Activated T-helper 1 cell treated with anti-CD3 and anti-CD28 coated beads, Interleukin-2, amount 50 U/mL, for 16 hours (primary cell): ENCODE measurements at places on chromosomes 16 and 17.

GRCh38 chr16:53323924-53324323, 110.3 kb upstream of the RBL2 start:
- DNase-seq = no peak

GRCh38 chr17:47762728-47763127, 29.7 kb downstream of the TBX21 start:
- DNase-seq = no peak

DNA sequence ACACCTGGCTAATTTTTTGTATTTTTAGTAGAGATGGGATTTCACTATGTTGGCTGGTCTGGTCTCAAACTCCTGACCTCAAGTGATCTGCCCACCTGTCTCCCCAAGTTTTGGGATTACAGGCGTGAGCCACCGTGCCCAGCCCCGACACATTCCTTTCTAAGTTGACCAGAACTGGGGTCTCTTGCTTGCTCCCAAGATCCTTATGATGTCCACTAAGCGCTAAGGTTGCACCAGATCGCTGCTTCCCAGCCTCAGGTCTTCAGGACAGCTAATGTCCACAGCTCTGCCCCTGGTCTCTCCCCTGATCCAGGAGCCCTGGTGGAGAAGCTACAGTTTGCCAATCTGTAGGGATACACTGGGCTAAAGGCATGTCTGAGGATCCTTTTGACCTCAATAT, 29.5 kb downstream of the NSMCE1 start:
- DNase-seq = no peak

DNA sequence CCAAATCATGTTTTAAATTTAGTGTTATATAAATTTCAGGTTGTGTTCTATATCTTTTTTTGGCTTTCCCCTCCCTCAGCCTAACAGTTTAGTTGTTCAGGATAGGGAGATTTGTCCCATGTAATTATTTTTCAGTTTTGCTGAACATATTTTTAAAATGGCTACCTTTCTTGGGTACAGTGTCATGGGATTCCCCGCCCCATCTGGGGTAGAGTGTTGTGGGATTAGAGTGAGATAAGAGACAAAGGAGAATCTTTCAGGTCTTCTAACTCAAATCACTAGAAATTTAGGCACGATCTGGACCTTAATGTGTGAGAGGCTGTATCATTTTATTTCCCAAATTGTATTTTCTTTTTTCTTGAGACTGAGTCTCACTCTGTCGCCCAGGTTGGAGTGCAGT, 24.8 kb downstream of the NFAT5 start:
- no peak for DNase-seq

DNA sequence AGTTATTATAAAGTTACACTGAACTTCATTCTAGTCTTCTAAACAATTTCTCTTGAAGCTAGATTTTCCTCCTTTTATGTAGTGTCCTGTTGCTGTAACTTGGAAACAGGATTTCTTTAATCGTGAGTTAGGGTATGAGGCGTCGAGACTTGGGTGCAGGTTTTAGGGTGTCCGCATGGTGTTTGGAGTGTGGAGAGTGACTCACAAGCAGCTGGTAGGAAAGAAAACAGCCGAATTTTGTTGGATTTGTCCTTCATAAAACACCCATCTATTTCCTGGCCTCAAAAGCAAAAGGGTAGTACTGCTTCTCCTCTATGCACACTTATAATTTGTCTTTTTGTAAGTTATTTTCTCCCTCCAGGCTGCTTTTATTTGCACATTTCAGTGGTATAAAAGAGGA, 1.6 kb downstream of the RPTOR start:
- DNase-seq = no peak

DNA sequence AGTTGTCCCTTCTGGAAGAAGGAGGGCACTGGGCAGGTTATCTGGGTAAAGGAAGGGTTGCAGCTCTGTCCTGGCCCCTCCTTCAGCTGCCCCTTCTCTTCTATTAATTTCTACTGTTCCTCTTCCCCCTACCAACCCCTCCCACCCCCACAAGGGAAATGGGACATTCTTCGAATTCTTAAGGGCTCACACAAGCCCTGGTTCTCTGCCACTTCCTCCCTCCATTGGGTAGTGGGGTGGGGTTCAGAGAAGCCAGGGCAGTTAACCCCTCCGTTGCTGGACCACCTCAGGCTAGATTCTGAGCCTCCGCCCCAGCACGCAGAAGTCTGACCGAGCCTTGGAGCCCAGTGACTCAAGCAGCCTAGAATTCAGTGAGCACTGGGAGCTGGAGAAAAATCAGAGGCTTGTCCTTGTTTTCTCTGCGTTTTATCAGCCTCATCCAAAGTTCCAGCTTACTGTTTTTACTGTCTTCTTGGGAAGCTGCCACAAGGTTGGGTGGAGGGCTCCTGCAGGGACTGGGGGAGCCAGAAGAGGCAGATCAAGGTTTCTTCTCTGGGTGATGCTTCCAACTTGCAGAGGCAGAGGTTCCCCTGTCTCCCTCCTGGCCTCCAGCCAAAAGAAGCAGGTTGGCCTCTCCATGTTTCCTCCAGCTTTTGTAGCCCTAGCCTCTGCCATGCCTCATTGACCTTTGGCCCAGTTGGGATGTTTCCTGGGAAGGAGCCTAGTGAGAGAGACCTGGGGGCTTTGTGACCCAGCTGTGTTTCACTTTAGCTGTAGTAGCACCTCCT, 10.2 kb downstream of the LASP1 start:
- DNase-seq = no peak

GRCh38 chr16:58828901-58829545, 94.9 kb upstream of the GOT2 start:
- no peak for DNase-seq

DNA sequence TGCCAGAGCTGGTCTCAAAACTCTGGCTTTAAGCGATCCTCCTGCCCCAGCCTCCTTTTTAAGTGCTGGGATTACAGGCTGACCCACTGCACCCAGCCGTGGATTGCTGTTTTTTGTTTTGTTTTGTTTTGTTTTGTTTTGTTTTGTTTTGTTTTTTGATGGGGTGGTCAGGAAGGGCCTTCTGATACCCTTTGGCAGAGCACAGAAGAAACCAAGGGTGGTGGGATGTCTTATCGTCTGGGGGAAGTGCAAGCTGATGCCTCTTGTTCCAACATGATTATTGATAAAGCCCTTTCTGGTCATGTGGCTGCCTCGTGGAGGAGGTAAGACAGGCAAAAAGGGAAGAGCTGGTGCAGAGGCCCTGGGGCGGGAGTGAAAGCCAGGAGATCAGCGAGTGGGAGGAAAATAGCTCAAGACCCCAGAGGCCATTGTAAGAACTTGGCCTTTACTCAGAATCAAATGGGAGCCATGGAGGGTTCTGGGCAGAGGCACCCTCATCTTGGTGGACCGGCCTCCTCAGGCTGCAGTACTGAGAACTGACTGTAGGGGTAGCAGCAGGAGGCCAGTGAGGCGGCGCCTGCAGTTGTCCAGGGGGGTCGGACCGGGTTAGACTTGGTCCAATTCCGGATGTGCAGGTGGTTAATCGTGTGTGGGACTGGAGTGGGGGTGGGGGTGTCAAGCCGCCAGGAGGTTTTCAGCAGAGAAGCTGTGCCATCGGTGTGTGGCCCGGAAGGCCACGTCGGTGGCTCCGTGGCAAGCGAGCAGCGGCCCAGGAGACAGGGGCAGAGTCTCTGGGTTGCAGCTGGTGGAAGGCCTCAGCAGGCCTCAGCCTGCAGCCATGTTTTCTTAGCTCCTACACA, 84.4 kb upstream of the GSE1 start:
- DNase-seq = no peak

DNA sequence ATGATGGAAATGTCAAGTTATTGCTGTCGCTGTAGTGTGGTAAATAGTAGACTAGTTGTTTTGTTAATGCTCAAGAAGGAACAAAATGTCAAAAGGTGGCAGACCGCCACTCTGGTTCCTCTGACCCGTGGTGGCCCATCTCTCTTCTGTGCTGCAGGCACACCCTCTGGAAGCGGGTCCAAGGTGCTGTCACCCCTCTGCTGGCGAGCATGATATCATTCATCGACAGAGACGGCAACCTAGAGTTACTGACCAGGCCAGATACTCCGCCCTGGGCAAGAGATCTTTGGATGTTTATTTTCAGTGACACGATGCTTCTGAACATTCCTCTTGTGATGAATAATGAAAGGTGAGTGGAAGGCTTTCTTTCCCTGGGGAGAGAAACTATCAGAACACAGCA, 56.8 kb upstream of the ENDOV start:
- no peak for DNase-seq

GRCh38 chr17:7932483-7932891, 481 bp downstream of the CNTROB start:
- no peak for DNase-seq
